ENCODE measurements at places on chromosomes 1 and 21.

DNA sequence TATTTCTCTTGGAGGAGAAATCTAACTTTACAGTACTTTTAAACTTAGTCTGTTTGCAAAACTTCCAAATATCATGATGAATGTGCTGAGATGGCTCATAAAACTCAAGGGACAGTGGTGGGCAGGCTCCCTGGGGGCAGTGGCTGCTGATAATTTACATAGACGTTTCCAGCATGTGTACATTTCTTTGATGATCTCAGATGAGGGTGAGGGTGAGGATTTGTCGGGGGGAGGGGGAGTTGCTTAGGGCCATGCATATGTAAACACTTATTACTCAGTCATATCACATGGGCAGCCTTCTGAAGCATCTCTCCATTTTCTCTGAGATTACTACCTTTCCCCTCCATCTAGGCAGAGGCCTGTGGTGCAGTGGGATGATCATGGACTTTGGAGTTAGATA is 152.9 kb upstream of the HMGB4 start:
- H3K4me3 ChIP-seq, result no peak overlapping the region
- H3K4me1 ChIP-seq, result no peaks in the 10 kb centered on the region
- no peak overlapping the region for H3K27ac ChIP-seq
- H3K27me3 ChIP-seq, result no peaks in the 10 kb centered on the region
- DNase-seq, result no peak
- no peaks in the 10 kb centered on the region for H3K36me3 ChIP-seq

- H3K4me3 ChIP-seq, result no peak overlapping the region
- H3K27me3 ChIP-seq, result no peaks in the 10 kb centered on the region
- H3K4me1 ChIP-seq, result no peaks in the 10 kb centered on the region
- no peak overlapping the region for H3K27ac ChIP-seq
- no peaks in the 10 kb centered on the region for H3K36me3 ChIP-seq
- DNase-seq, result no peak
Measured at GRCh38 chr21:15722591-15723324, 7.0 kb upstream of the USP25 start.

- H3K36me3 ChIP-seq, result no peaks in the 10 kb centered on the region
- no peak for DNase-seq
- peaks cover 6% of the 10 kb centered on the region for H3K4me1 ChIP-seq
Measured at GRCh38 chr1:53681351-53681976, 57.5 kb downstream of the GLIS1 start.

DNA sequence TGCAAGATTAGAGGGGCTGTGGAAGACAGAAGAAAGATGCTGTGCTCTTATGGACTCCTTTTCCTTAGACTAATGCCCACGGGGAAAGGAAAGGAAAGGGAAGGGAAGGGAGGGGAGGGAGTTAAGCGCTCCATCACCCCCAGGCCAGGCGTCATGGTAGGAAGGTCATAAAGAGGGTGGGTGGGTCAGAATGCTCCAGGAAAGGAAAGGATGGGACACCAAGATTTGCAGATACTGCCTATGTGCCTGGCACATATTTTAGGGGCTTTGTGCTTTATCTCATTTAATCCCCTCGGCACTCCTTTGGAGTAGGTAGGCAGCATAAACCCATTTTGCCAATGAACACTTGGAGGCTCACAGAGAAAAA is 41.4 kb downstream of the MAB21L3 start:
- peak; percentile 22 for DNase-seq
- H3K4me3 ChIP-seq, result peak overlapping the region; percentile 32
- no peaks in the 10 kb centered on the region for H3K27me3 ChIP-seq
- H3K27ac ChIP-seq, result peak overlapping the region; percentile 65
- peaks cover 6% of the 10 kb centered on the region for H3K4me1 ChIP-seq
- H3K36me3 ChIP-seq, result no peaks in the 10 kb centered on the region

GRCh38 chr1:53899206-53899628 is 5.2 kb downstream of the DIO1 start:
- no peaks in the 10 kb centered on the region for H3K27me3 ChIP-seq
- DNase-seq, result no peak
- peak overlapping the region; percentile 22 for H3K27ac ChIP-seq
- H3K4me3 ChIP-seq, result no peak overlapping the region

DNA sequence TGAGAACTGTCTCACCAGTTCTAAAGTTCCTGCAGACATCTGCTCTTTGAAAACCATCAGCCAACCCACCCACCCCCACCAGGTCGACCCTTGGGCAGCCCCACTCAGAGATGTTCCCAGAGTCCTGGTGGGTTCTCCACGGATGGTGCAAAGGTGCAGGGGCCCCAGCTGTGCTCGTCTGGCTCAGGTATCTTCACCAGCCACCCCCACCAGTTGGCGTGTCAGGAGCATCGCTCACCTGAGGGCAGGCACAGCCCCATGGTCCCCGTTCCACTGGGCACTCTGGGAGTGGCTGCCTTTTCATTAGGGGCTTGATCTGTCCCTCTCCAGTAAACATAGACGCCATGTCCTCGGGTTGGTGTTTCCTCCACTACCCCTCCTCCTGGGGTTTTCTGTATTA is 70.5 kb downstream of the UMODL1 start:
- H3K4me1 ChIP-seq, result peaks cover 4% of the 10 kb centered on the region
- H3K36me3 ChIP-seq, result no peaks in the 10 kb centered on the region
- no peak overlapping the region for H3K27ac ChIP-seq
- H3K4me3 ChIP-seq, result no peak overlapping the region

GRCh38 chr1:153612755-153613331 is at the start of gene S100A16:
Gene S100A16 (minus strand): TSS chr1:153613137. CDS start chr1:153608151, 4,986 bp downstream.
- H3K27ac ChIP-seq, result peak within 1 kb of the TSS; percentile 94
- peak within 1 kb of the TSS; percentile 63 for H3K4me3 ChIP-seq
- no peaks in the 10 kb centered on the region for H3K27me3 ChIP-seq
- H3K4me1 ChIP-seq, result peaks cover 22% of the 10 kb centered on the region

- no peaks in the 10 kb centered on the region for H3K36me3 ChIP-seq
- peak; percentile 75 for DNase-seq
- no peak overlapping the region for H3K4me3 ChIP-seq
- H3K27me3 ChIP-seq, result no peaks in the 10 kb centered on the region
- no peak overlapping the region for H3K27ac ChIP-seq
- H3K4me1 ChIP-seq, result no peaks in the 10 kb centered on the region
Measured at GRCh38 chr1:223129229-223129901, 13.7 kb downstream of the TLR5 start.

DNA sequence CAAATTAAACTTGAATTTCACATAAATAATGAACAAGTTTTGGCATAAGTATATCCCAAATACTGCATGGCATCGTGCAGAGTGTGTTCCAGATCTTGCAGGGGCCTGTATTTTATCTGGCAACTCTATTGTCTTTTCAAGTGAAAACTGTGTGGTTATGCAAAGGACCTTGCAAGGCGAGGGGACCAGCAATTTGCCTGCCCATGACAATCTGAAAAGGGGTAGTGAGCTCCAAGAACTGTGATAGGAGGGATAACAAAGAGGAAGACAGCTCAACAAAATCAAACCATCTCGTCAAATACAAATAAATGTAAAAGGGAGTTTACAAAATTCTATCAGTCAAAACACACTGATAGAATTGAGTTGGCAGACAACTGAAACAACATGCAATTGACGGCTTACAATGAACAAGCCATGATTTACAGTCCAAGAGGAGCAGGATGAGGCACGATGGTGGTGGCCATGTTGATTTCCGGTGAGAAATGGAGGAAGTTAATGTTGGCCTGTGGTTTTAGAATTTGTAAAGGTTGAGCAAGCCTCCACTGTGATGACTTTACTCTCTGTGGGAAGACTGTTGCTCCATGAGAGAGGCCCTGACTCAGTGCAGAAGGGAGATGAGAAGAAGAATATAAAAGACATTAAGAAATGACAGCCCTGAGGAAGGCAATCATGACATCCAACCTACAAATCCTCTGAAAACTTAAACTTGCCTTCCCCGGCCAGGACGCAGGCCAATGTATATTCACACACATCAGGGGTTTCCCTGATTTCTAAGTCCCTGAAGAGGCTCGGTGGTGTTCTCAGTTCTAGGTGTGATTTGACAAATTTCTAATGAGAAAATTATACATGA is 132.2 kb downstream of the ADSS2 start:
- peak overlapping the region; percentile 27 for H3K27ac ChIP-seq
- no peaks in the 10 kb centered on the region for H3K27me3 ChIP-seq
- no peaks in the 10 kb centered on the region for H3K36me3 ChIP-seq
- H3K4me1 ChIP-seq, result peaks cover 6% of the 10 kb centered on the region
- H3K4me3 ChIP-seq, result no peak overlapping the region

DNA sequence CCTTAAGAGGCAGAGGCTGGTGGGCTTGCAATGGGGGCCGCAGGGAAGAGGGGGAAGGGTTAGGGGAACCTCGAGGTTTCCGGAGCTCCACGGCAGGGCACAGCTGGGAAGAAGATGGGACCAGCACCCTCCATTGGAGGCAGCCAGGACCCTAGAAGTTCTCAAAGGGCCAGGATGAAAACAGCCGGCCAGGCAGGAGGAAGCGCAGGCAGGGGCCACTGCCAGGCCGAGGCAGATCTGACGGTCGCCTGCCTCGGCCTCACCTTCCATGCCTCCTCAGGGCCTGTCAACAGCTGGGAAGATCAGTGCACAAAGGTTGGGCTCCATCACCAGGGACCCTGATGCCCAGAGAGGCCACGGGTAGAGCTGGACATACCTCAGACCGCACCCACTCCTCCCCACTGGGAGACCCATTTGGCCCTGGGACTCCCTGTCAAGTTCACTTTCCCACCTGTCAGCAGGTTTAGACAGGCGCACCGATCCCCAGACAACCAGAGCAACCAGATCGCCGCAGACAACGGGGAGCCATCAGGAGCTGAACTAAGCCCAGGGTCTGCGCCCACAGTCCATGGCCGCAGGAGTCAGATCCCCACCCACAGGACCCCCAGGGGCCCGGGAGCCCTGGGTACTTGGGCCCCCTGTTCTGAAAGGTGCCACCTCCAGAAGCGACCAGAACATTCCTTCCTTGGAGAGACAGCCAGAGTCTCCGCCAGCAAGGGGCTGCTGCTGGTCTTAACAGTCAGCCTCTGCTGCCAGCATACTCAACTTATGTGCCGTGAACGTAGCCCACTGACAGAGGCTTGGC is 2.2 kb downstream of the SLC19A1 start:
- H3K27ac ChIP-seq, result no peak overlapping the region
- peak; percentile 17 for DNase-seq
- no peaks in the 10 kb centered on the region for H3K27me3 ChIP-seq
- no peak overlapping the region for H3K4me3 ChIP-seq
- H3K36me3 ChIP-seq, result no peaks in the 10 kb centered on the region
- peaks cover 6% of the 10 kb centered on the region for H3K4me1 ChIP-seq

- no peak overlapping the region for H3K27ac ChIP-seq
- H3K4me3 ChIP-seq, result no peak overlapping the region
- no peaks in the 10 kb centered on the region for H3K27me3 ChIP-seq
- DNase-seq, result no peak
Measured at GRCh38 chr1:209850342-209850979, 22.7 kb downstream of the UTP25 start.

DNA sequence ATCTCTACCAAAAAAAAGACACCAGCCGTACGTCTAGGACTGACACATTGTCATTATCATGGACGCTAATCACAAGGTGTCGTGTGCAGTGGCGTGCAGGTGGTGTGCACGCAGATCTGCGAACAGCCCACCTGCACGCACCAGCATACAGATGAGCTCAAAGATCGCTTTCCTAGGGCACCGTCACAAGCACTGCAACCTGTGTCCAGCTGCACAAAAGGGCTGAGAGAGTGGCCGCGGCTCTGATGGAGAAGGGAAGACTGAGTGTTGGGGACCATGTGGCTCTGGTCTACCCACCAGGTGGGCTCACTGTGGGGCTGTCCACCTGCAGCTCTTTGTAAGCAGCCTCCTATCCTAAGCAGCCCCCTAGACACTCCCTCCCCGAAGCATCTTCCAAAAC is 50.9 kb downstream of the S100B start:
- H3K27ac ChIP-seq, result no peak overlapping the region
- no peaks in the 10 kb centered on the region for H3K4me1 ChIP-seq
- no peak for DNase-seq
- H3K36me3 ChIP-seq, result no peaks in the 10 kb centered on the region
- H3K27me3 ChIP-seq, result no peaks in the 10 kb centered on the region

DNA sequence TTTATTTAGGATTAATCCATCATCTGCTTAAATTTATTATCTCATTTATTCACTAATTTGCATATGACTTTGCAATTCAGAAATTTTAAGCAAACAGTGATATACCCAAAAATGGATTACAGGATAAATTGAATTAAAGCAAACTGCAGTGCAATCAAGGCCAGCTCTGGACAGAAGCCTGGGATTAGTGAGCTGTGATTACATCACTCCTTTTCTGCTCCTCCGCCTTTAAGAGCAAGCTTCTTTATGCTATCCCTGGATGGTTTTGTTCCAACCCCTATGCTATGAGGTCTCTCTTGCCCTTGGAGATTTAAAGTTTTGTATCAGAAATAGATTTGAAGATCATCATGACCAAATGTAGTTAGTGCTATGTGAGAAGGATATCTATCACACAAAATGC is 32.6 kb downstream of the GPR52 start:
- no peaks in the 10 kb centered on the region for H3K36me3 ChIP-seq
- no peak overlapping the region for H3K4me3 ChIP-seq
- no peak for DNase-seq
- no peaks in the 10 kb centered on the region for H3K27me3 ChIP-seq

DNA sequence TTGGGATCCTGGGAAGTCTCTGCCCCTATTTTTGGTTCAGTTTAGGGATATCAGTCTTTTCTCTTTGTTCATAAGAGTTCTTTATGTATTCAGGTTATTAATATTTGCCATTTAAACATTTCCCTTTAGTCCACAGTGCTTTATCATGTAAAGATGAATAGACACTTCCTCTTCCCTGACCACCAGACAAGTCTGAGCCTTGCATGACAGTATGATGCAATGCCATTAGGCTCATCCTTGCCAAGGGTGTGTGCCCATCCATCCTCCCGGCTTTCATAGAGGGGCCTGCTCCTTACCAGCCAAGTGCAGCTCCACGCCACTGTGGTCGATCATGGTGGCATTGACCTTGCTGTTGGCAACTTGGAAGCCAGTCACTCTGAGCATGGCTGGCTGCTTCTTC is 52.1 kb downstream of the ZSCAN20 start:
- no peaks in the 10 kb centered on the region for H3K4me1 ChIP-seq
- H3K27ac ChIP-seq, result no peak overlapping the region
- no peak overlapping the region for H3K4me3 ChIP-seq
- H3K36me3 ChIP-seq, result no peaks in the 10 kb centered on the region
- H3K27me3 ChIP-seq, result no peaks in the 10 kb centered on the region
- no peak for DNase-seq

Measured in colonic mucosa (tissue), 4 donors.